SHP77 (cell line): ENCODE measurements at places on chromosomes 1 and 21.
A peak's percentile ranks its signal among the peaks of the same experiment; 100 is the strongest.

- DNase-seq: no peak
Measured at GRCh38 chr1:30642391-30643120, 80.8 kb downstream of the MATN1 start.

- DNase-seq: no peak
Measured at GRCh38 chr1:98453066-98453465, 208.5 kb upstream of the SNX7 start.

GRCh38 chr21:46537026-46537425 is 67.9 kb downstream of the S100B start:
- DNase-seq: no peak

DNA sequence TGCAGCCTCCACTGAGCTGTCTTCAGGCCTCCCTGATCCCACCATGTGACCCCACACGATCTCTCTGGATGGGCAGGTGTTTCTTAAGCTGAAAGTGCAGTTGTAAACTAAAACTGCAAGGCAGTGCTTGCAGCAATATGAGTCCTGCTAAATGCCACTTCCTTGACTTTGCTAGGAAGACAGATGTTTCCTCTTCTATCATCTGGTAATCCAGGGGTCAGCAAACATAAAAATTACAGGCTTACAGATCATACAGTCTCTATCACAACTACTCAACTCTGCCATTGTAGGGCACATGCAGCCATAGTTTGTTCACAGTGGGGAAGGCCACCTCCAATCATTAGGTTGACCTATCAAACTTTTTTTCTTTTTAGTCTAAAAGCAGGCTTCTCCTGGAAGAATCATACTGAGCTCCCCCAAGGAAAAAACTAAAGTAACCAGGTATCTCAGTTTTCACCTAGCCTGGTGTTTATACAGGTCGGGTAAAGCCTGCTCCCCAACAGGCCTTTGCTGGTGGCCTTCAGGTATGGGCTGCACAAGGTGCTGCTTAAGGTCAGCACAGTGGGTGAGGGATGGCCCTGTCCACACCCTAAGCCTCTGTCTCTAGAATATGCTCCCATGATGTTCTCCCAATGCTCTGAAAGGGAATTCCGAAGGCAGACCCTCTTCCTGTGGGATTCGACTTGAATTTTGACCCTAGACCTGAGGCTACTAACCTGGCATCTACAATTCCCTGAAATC is 10.8 kb downstream of the ABCA4 start:
- DNase-seq: no peak

DNA sequence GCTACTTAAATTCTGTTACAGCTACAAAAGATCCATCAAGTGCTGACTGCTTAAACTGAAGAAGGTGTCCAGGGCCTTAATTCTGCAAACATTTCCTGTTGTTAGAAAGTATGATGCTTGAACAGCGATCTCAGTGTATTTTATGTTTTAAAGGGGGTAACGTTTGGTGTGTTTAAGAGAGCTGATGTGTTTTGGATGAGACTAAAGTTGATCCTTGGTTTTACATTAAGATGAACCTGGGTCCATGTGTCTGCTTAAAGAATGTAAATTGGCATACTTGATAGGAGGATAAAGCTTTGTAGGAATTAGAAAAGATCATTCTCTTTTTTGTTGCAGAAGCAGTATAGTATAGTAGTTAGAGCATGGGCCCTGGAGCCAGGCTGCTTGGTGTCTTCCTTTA is 3.6 kb downstream of the IER5 start:
- DNase-seq: no peak

DNA sequence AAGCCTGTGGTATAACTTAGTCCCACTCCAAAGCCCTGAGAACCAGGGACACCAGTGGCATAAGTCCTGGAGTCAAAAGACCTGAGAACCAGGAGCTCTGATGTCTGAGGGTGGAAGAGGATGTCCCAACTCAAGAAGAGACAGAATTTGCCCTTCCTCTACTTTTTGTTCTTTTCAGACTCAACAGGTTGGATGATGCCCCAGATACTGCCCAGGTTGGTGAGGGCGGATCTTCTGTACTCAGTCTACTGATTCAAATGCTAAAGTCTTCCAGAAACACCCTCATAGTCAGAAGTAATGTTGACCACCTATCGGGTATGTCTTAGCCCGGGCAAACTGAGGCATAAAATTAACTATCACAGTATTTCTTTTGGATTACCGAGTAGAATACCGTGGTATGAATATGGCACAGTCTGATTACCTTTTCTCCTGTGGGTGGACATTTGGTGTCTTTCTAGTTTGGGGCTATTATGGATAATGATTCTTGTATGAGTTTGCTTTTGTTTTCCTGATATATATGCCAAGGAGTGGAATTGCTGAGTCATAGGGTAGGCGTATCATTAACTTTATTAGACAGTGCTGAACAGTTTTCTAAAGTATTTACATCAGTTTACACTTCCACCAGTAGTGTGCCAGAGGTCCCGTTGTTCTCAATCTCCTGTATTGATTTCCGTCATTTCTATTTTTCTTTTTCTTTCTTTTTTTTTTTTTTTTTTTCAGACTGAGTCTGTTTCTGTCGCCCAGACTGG is 3.2 kb upstream of the CHAF1B start:
- DNase-seq: no peak

DNA sequence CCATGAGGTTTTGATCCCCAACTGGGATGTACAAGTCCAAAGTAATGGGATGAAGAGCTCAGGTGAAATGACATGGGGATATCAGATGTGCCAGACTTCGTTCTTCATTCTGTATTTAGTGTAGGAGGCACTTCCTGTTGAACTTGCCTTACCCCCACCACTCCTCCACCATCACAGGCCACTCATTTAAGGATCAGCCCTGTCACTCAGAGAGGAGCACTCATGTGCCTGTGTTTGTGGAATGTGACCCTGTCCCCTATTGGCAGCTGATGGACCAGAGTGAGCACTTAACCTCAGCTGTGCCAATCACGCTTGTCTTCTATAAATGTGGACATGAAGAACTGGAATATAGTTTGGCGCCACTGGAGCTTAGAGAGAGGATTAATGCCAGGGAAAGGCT is 91.4 kb upstream of the CTTNBP2NL start:
- DNase-seq: no peak

DNA sequence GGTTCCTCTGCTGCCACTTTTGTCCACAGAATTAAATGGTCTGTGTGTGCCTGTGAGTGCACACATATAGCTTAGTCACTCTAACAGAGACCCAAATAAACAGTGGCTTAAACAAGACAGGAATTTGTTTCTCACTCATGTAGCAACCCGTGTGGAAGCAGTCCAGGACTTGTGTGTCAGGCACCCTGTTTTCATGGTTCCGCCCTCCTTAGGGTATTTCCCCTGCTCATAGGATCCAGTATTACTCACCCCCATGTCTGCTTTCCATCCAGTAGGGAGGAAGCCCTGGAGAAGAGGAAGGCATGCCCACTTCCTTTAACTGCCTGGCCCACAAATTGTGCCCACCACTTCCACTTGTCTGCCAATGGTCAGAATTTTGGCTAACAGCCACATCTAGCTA is 41.3 kb upstream of the TACSTD2 start:
- DNase-seq: no peak

- DNase-seq: no peak
Measured at GRCh38 chr1:77012066-77012465, 144.8 kb downstream of the ST6GALNAC5 start.

GRCh38 chr1:70090875-70091274 is 114.5 kb downstream of the LRRC40 start:
- DNase-seq: no peak

GRCh38 chr1:53385276-53386225 is 57.7 kb upstream of the LRP8 start:
- no peak for DNase-seq

DNA sequence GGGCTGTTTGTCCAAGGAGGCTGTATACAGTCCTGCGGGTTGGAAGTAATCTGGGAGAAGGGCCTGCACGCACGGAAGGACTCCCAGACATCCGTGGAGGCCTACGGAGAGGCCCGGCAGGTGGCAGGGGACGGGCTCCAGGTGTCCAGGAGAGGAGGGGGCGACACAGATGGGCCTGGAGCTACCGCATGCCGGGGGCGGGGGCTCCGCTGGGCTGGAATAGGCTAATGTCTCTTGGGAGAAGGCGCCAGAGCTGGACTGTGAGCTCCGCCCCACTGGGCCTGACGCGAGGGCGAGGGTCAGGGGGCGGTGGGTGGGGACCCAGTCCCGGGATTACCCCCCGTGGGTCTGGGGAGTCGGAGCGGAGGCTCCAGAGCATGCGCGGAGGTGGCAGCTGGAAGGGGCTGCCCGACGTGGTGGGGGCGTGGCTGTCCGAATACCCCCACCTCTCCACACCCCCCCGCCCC is 659 bp downstream of the AGO1 start:
- DNase-seq: peak; percentile 22

- DNase-seq: no peak
Measured at GRCh38 chr1:53868565-53868964, 21.0 kb downstream of the YIPF1 start.

GRCh38 chr1:1219341-1219740 is 5.4 kb upstream of the TNFRSF4 start:
- DNase-seq: no peak

GRCh38 chr1:53390261-53390660 is 62.4 kb upstream of the LRP8 start:
- DNase-seq: no peak
